ENCODE measurements at places on chromosomes 2 and 18.

DNA sequence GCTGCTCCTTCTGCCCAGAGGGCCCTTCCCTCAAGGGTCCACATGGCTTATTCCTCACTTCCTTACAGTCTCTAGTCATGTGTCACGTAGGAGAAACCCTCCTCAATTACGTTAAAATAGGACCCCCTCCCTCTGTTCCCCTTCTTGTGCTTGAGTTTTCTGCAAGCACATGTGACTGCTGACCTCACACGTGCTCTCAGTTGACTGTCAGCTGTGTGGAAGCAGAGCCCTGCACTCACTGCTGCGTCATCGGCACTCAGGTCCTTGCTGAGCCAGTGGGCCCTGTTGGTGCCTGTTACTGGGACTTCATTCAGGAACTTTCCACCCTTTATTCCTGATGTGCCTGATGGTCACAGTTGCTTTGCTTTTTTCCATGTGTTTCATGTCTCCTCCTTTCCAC is 11.1 kb downstream of the ATG16L1 start:
- no peak for DNase-seq

- DNase-seq = no peak
These were observed 655.3 kb upstream of the FAM98A start for GRCh38 chr2:34254272-34254878.

DNA sequence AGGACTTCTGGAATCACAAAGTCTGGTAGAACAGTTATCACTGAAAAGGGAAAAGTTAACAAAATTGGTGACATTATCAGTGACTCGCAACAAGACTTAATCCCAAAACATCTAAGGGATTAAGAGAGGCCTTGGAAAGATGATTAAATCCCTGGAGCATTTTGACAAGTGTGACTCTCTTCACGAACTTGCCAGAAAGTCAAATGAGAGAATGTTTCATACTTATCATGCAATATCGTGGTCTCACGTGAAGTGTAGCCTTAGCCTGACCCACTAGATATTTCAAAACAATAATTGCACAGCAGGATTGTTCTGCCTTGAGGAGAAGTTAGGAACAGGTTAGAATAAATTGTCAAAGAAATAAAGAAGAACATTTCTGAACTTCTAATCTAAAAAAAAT is 104.5 kb downstream of the COL6A3 start:
- no peak for DNase-seq

DNA sequence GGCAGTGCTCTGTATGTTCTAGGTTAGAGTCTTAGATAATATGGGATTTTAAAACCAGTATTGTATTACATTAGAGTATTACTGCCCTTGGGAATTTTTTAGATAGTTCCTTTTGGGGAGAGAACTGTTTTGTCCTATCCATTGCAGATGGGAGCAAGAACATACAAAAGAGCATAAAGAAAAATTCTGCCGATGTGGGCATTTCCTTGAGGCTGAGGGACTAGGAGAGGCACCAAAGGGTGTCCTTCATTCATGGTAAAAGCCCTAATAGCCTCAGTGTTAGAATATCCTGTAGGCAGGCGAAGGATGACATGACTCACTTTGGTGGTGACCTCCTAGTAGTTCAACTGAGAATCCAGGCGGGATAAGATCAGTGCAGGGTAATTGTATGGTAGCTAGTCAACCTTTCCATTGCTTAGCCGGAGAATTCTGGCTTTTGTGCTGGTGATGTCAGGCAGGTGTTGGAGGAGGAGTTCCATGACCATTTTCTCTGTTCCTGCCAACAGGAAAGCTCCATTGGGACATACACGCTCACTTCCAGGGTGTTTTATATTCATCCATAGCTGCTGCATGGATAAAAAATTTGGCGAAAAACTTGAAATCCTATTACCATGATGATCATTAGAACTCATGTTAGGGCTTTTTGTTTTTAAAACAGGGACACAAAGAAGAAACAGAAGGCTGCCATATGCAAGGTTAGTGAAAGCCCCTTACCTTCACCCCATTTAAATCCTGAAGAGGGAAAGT is 28.1 kb downstream of the EPAS1 start:
- no peak for DNase-seq

DNA sequence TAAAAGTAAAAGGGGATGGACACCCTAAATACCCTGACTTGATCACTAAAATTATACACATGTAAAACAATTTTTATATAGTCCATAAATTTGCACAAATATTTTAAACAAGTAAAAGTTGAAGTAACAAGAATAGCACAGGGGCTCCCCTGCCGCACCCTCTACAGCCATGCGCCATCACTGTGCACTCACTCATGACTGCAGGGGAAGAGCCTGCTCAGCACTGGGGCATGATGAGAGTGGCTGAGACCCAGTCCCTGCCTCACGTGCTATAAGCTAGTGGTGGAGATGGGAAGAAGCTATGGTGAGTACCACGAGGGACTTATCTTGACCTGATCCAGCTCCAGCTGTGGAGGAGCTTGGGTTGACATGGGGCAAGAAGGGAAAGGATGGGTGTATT is 46.9 kb upstream of the MYO1B start:
- DNase-seq = no peak

GRCh38 chr2:66574701-66575624 is 140.0 kb downstream of the MEIS1 start:
- peak; percentile 89 for DNase-seq

DNA sequence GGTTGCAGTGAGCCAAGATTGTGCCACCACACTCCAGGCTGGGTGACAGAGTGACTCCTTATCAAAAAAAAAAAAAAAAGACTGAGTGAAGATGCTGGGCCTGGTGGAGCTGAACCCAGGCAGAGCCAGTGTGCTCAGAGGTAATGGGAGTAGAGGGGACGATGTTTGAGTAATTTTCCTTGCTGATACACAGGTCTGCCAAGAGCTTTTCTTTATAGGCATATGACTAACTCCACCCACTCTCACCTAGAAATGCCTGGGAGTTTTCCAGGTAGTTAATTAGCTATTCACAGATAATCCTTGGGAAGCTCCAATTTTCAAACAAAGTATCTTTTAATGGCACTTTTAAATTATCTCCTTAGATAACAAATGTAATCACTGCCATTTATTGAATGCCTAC is 33.4 kb upstream of the ACSL3 start:
- DNase-seq = no peak

GRCh38 chr18:36808681-36809080 is 20.1 kb downstream of the TPGS2 start:
- DNase-seq = no peak

DNA sequence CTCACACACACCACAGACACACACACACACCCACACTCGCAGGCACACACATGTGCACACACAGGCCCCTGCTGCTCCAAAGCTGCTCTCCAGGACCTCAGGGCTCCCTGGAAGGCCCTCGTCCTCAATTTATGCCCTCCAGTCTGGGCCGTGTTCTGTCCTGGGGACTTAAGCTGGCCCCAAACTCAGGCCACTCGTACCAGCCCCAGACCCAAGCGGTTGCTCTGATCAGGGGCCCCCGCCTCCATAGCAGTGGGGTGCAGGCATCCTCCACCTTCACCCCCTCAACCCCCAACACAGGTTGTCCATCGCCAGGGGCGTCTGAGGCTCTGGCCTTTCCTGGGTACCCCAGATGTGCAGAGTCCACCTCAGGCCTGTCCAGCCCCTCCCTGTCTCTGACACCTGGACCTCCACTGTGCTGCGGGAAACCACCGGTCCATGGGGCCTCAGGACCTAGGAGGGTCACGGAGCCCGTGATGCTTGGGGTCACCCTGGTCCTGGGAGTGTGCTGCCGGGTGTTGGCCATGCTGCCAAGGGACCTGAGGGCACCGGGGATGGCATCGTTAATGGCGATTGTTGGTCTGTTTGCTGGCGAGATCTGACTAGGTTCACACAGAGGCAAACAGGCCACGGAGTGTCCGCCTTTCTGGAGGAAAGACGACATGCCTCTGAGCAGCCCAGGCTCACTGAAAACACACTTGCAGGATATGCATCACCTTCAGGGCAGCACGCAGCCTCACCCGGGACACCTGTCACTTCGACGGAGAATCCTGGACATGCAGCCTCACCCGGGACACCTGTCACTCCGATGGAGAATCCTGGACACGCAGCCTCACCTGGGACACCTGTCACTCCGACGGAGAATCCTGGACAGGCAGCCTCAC is 155.6 kb downstream of the NDUFA10 start:
- no peak for DNase-seq

- no peak for DNase-seq
These were observed 135.5 kb upstream of the ZSWIM2 start for GRCh38 chr2:186984481-186984880.

DNA sequence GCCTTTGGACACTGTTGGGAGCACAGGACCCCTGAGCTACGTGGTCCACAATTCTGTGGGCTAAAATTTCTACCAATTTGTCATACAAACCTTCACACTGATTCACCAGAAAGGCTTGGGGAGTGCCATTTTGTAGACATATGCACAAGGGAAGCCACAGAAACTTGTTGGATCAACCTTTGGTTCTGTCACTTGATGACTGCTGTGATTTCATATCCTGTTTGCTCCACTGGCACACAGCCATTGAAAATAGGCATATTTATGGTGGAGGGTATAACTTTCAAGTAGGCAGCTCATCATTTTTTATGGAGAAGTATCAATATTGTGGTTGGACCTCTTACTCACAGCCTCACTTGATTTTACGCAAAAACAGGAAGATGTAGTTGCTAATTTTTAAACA is 10.5 kb downstream of the NAPG start:
- no peak for DNase-seq

GRCh38 chr2:219302412-219302968 is 6.7 kb downstream of the PTPRN start:
- no peak for DNase-seq

DNA sequence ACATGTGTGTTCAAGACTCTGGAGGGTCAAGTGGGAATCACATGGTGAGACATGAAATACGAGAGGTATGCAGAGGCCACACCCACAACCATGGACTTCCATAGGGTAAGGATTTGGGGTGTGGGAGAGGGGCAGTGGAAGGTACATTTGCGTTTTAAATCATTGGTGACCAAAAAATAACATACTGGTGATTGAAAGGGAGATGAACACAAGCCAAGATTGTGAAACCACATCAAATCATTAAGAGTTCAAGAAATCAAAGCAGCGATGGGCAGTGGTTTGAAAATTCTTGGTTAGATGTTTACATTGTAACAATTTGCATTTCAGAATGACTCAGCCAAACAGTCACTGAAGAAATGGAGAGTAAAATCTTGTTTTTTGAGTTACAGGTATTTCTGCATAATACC is 1.9 kb upstream of the CABYR start:
- no peak for DNase-seq

DNA sequence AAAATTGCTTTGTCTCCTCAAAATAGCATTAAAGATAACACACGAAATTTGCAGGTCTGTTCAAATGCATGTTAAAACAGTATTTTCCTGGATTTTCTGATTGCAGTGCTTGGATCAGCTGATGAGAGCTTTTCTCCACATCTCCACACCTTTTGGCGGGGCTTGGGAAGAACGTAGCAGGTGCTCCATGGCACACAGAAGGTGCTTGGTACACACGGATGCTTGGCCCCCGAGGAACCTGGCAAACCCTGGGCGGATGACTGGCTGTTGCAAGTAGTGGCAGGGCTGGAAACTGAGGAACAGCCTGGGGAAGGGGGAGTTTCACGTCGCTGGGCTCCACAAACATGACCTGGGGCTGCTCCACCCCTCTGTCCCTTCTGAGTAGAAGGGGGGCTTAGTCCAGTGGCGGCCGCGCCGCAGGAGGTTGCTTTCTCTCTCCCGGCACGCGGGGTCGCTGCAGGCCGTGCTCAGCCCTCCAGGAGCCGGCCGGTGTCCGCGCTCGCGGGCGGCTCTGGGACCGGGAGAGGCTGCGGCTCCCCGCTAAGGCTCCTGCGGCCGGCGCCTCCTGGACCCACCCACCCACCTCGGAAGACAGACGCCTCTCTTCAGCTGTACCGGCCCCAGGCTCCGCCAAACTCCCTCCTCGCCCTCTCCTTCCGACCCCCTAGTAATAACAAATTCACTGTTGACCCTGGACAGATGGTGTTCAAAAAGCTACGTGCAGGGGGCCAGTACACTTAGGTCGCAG is 69.3 kb downstream of the MARCO start:
- peak; percentile 42 for DNase-seq
